ENCODE measurements at places on chromosomes 7 and 10. TPM values are rescaled to one million over a fixed set of nuclear protein-coding genes. Genes with fewer than 3 reads are reported as not detected.

DNA sequence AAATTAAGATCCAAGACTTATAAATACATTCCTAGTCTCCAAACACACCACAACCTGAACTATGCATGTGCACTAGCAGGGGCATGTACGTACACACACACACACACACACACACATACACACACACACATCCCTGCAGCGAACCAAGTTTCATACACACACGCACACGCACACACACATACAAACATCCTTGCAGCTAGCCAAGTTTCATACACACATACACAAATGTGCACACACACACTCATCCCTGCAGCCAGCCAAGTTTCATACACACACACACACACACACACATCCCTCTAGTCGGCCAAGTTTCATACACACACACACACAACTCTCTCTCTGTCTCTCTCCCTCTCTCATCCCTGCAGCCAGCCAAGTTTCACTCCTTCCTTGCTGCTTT is 82.7 kb upstream of the WIPF3 start:
- no peak for DNase-seq

GRCh38 chr7:41882256-41882655 is 179.4 kb upstream of the INHBA start:
- no peak for DNase-seq

GRCh38 chr10:101014966-101015581 is 15.5 kb downstream of the LZTS2 start:
- DNase-seq = no peak

GRCh38 chr10:22825841-22826240 is 102.0 kb upstream of the ARMC3 start:
- no peak for DNase-seq

DNA sequence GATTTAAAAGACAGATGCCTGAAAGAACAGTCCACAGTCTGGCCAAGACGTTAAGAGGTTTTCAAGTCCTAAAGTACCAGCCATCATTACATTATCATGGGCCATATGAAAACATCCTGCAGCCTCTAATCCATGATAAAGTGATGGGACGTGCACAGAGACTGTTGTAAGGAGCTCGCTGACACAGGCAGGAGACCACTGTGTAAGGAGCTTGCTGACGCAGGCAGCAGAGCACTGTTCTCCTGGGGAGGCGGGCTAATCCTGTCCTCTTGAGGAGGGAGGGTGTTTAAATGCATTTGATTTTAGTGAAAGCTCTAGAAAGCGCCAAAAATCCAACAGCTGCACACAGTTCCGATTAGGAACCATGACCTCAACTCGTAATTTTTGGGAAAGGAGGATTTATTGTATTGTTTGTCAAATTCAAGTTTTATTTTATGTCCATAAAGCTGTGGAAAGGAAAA is 16.9 kb downstream of the SVIL start:
- DNase-seq = no peak

GRCh38 chr7:86926732-86927131 is 132.7 kb downstream of the ELAPOR2 start:
- DNase-seq = no peak

DNA sequence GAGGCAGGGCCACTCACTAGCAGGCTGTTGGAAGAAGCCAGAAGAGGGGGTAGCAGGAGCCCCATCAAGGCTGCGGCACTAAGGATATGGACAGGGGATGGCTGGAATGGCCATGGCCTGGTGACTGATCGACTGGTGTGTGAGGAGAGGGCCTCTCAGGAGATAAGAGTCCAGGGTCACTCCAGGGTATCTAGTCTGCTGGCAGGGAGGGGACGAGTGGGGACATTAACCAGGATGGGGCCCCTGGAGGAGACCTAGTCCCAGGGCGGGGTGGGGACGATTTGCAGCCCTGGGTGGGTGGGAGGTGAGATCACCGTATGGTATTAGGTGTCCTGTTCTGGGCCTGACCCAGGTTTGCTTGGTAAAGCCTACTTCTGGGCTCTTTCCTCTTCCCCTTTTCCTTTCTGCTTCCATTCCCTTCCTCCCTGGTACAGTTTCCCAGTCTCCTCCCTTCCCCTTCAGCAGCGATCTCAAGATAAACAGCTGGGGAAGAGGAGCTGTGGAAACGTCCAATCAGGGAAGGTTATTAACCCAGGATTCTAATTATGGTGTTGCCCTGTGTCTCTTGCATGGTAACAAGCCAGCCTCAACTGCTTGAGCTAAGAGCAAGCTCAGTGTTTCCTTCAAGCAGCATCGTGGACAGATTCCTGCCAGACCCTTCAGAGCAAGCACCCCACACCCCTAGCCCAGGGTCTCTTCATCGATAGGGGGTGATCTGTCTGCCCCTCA is 233.2 kb downstream of the RPS24 start:
- DNase-seq = no peak

- no peak for DNase-seq
Observed at GRCh38 chr10:18561861-18562551, 89.4 kb downstream of the NSUN6 start.

DNA sequence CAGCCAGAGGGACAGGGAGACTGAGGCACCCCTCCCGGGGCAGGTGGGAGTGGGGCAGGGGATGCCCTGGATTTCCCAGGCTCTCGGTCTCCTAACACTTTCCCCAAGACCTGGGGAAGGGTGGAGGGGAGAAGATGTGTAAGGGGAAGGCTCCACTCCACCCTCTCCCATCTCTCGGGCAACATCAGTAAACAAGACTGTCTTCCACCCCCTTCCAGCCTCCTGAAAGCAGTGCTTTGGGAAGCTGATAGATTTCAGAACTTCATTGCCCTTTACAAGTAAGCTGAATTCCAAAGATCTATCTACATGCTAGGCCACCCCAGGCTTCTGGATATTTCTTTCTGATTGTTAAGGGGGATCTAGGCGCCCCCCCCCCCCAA is 3.7 kb downstream of the FLNC start:
- DNase-seq = no peak

- no peak for DNase-seq
Observed at GRCh38 chr10:111968647-111969046, 214.9 kb downstream of the GPAM start.

DNA sequence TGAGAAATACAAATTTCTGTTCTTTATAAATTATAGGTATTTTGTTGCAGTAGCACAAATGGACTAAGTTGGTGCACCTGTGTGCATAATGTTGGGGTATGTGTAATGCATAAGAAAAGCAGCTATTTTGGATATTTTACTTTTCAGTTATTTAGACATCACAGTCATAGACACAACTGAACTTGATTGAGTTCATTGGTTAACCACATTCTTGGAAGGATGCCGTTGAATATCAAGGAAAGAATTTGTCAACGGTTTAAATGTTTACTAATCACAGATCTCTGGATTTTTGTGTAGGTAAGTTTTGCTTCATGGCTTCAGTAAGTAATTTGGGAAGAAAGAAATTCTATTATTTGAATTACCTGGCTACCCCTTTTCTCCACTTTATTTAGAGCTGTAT is 4.1 kb downstream of the OTUD1 start:
- DNase-seq = no peak

DNA sequence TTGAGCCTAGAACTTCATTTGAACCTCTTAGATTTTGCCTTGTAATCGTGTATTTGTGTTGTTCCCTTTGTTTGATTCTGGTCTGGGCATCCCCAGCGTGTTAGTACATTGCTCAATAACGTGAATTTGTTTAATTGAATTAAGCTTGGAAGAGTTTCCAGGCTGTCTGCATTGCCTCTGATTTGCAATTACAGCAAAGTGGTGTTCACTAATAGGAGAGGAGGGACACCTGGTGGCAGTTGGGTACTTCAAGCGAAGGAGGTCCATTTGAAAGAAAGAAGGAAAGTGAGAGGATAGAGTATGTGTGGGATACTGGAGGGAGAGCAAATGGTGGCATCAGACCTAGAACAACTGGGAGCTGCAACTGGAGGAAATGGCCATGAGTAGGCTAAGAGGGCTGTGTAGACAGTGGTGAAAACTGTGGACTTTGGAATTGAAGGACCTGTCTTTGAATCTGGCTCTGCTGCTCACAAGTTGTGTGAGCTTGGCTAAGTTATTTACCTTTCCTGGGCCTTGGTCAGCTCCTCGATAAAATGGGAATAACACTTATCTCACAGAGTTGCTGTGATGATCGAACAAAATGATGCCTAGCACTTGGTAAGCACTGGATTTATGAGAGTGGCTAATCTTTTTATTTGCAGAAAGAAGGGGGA is 15.1 kb downstream of the LSMEM1 start:
- DNase-seq = no peak

DNA sequence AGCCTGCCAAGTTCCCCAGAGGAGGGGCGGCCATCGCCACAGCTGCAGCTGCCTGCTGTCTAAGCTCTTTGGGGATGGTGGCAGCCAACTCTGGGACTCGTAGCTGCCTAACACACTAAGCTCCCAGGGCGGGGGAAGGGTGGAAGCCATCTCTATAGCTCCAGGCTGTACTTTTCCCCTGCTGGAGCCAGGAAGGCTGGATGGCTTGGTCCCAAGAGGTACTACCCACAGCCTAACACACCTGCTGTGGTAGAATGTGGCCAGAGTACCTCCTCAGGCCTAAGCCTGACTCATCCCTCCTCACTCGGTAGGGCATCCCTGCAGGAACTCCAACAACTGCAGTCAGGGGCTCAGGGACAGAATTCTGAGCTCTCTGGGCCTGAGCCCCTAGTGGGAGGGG is 151.7 kb upstream of the TAC1 start:
- no peak for DNase-seq

- no peak for DNase-seq
Observed at GRCh38 chr7:77439572-77439971, 23.4 kb upstream of the GSAP start.

DNA sequence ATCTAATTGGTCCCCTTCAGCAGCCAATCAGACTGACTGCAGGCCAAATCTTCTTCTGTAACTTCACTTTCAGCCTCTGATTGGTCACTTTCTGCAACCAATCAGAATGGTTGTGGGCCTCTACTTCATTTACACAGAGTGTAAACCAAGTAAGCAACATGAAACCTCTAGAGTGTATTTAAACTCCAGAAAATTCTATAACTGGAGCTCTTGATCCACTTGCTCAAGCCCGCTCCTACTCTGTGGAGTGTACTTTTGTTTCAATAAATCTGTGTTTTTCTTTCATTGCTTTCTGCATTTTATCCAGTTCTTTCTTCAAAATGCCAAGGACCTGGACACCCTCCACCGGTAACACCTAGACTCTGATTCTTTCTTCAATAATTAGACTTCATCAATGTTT is 319.1 kb downstream of the CACNA2D1 start:
- no peak for DNase-seq

DNA sequence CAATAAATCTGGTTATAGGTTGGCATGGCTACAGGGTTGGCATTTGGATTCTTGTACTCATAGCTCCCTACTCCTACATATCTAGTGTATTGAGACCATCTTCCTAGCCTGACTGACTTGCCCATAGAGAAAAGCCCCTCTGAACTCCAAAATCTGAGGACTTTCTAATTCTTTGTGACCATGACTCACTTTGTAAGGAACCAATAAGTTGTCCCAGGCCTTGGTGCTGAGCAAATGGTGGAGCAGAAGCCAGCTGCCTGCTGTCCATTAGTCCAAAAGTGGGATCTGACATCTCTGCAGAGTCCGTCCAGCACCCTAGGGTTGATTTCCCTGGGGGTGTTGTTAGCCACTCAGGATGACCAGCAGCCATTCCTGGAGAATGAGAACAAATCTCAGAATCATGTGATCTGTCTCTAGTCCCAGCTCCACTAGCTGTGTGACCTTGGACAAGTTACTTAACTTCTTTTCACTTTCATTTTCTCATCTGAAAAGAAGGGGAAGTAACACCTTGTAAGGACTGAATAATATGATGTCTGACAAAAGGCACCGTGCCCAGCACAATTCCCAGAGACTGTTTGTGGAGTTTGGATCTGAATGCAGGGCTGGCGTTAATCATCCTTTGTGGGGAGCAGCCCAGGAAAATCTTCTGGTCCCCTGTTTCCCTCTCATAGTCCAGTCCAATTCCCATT is 44.1 kb downstream of the MTURN start:
- no peak for DNase-seq

DNA sequence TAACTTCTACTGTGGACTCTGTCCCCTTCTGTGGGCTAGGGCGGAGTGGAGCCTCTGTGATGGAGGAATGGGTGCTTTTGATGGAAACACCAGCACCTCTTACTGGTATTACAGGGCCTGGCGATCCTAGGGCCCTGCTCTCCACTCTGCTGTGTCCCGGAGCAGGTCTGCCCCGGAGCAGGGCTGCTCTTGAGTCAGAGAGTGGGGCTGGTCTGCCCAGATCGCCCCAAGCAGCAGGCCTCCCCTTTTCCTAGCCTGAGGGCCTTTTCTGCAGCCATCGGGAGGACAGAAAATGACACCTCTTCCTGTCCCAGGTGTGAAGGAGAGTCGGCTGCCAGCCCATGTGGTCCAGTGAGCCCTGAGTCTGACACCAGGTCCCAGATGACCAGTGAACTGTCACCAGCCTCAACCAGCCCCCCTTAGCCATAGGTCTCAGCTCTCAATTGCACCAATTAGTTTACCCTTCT is 1.4 kb downstream of the ZNF282 start:
- DNase-seq = no peak

DNA sequence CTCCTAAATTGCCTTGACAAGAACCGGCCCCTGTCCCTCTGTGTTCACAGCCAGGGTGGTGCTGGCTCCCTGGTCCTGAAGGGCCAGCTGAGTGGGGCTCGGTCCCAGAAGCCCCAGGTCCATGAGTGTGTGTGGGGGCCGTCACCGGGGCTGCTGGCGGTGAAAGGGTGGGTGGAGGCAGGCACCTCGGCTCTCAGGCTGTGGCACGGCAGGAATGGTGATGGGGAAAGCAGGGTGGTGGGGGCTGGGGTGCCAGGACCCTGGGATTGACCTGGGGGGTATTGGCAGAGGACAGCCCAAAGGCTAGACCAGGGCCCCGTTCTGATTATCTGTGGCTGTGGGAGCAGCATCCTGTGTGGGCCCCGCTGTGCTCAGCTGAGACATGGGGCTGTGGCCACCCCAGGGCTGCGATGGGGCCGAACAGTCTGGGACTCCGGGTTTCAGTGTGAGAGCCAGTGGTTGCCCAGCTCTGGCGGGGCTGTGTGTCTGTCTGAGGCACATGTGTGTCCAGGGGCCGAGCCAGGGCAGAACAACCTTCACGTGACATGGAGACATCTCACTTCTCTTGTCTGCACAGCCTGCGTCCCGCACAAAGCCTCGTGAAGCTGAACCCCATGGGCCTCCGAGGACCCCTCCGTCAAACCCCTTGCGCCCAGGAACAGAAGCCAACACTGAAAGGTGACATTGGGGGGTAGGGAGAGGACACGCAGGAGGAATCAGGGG is 144.2 kb downstream of the ELFN1 start:
- DNase-seq = peak; percentile 32

GRCh38 chr10:10860455-10860976 is 157.2 kb upstream of the CELF2 start:
- no peak for DNase-seq

GRCh38 chr7:47588704-47589225 is 6.9 kb upstream of the TNS3 start:
- no peak for DNase-seq

- DNase-seq = no peak
Observed at GRCh38 chr7:20647908-20648776, 32.7 kb downstream of the ABCB5 start.

Gene NRG3
- 0.57 TPM for total RNA-seq

Gene MMP21
- 0.23 TPM for total RNA-seq

Gene IL6
- 1.4 TPM for total RNA-seq

Gene CALY
- 2.1 TPM for total RNA-seq

Gene SYT15
- total RNA-seq = 3.0 TPM

Gene SUGCT
- total RNA-seq = 8.4 TPM

Gene FGF8
- total RNA-seq = not detected

Gene HYAL4
- total RNA-seq = not detected

Gene LRCH4
- total RNA-seq = 117 TPM
